ENCODE measurements at places on chromosomes 1 and 21. TPM values are rescaled to one million over a fixed set of nuclear protein-coding genes. Genes with fewer than 3 reads are reported as not detected.

LCE3E gene
- not detected for total RNA-seq

ZNHIT6 gene
- 13.7 TPM for total RNA-seq

OR2M3 gene
- total RNA-seq, result not detected

LEFTY2 gene
- total RNA-seq, result not detected

MED8 gene
- total RNA-seq, result 23.6 TPM

GBP6 gene
- total RNA-seq, result not detected

PDZK1 gene
- 0.28 TPM for total RNA-seq

MARK1 gene
- total RNA-seq, result 12.1 TPM

KLHDC9 gene
- 22.6 TPM for total RNA-seq

TAL1 gene
- not detected for total RNA-seq

LCE3D gene
- total RNA-seq, result not detected

PRAMEF9 gene
- total RNA-seq, result not detected

PPP2R5A gene
- 27.9 TPM for total RNA-seq

TPTE gene
- not detected for total RNA-seq

POGZ gene
- 71.6 TPM for total RNA-seq

DDAH1 gene
- total RNA-seq, result 23.1 TPM

GRCh38 chr1:6625584-6626149, 999 bp downstream of the THAP3 start:
- peak overlapping the region; percentile 64 for H3K4me3 ChIP-seq
- no peaks in the 10 kb centered on the region for H3K36me3 ChIP-seq
- no peak overlapping the region for H3K27ac ChIP-seq

- no peak for DNase-seq
- H3K27me3 ChIP-seq, result no peaks in the 10 kb centered on the region
- H3K36me3 ChIP-seq, result no peaks in the 10 kb centered on the region
- peak overlapping the region; percentile 77 for H3K4me3 ChIP-seq
- H3K27ac ChIP-seq, result peak overlapping the region; percentile 99
These were observed 1.1 kb upstream of the RPRD2 start for GRCh38 chr1:150362721-150363425.

- DNase-seq, result no peak
- H3K4me3 ChIP-seq, result no peak overlapping the region
- H3K27ac ChIP-seq, result no peak overlapping the region
- peaks cover 9% of the 10 kb centered on the region for H3K4me1 ChIP-seq
These were observed 13.3 kb downstream of the DISP3 start for GRCh38 chr1:11492235-11492634.

DNA sequence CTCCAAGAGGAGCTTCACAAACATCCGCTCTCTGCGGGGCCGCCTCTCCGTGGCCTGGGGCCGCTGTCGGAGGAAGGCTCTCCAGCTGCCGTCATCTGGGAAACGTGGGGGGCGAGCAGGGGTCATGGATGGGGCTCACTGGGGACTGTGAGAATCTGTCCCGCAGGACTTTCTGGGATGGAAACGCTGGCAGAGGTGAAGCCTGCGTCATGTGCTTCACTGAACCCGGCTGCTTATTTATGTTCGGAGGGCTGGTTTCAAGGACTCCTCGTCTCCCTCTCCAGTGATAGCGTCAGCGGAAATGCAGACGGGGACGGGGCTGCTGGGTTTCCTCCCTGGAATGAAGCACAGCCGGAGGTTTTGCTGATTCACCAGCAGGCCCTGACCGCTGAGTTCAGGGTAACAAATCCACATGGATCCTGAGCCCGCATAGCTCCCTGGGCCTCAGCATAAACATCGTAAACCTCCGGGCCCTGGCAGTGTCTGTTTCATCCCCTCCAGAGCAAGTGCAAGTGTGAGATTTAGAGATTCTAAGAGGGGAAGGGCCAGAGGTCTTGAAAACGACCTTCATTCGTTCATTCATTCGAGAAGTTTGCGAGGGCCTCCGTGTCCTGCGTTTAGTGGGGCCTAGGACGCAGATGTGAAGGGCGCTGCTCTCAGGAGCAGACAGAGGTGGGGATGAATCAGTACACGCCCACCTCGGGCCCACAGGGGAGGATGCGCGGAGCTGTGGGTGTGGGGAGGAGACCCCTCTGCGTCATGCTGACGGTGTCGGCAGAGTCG, 7.0 kb upstream of the POFUT2 start:
- H3K4me3 ChIP-seq, result no peak overlapping the region
- no peak for DNase-seq
- no peaks in the 10 kb centered on the region for H3K27me3 ChIP-seq
- no peak overlapping the region for H3K27ac ChIP-seq
- peaks cover 21% of the 10 kb centered on the region for H3K4me1 ChIP-seq
- no peaks in the 10 kb centered on the region for H3K36me3 ChIP-seq

GRCh38 chr1:45101947-45102346, 89.9 kb downstream of the UROD start:
- no peaks in the 10 kb centered on the region for H3K27me3 ChIP-seq
- no peaks in the 10 kb centered on the region for H3K36me3 ChIP-seq
- no peaks in the 10 kb centered on the region for H3K4me1 ChIP-seq
- no peak for DNase-seq
- H3K27ac ChIP-seq, result no peak overlapping the region

- H3K27ac ChIP-seq, result no peak overlapping the region
- no peak overlapping the region for H3K4me3 ChIP-seq
- DNase-seq, result no peak
These were observed 779.0 kb upstream of the ADGRL4 start for GRCh38 chr1:79785561-79785960.

DNA sequence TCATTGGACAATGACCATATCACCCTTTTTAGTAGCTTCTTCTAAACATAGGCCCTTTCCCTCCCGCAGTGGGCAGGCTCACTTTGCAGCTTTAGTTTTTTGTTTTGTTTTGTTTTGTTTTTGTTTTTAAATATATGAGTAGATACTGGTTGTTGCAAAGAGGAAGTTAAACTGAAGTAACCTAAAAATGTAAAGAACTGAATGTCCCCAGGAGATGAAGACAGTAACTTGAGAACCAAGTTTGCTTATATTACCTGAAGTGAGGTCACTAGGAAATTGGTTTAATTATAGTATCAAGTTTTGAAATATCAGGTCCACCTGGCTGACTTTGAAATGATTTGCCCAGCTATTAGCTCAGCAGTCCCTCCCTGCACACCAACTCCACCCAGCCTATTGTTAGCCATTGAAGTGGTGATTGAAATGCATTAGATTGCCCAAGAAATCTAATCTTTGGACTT, 18.2 kb downstream of the SMAP2 start:
- no peak overlapping the region for H3K4me3 ChIP-seq
- H3K27ac ChIP-seq, result no peak overlapping the region
- no peaks in the 10 kb centered on the region for H3K27me3 ChIP-seq
- peaks cover 29% of the 10 kb centered on the region for H3K4me1 ChIP-seq
- no peak for DNase-seq
- H3K36me3 ChIP-seq, result no peaks in the 10 kb centered on the region

- H3K36me3 ChIP-seq, result no peaks in the 10 kb centered on the region
- peaks cover 10% of the 10 kb centered on the region for H3K27me3 ChIP-seq
- H3K4me3 ChIP-seq, result no peak overlapping the region
- H3K4me1 ChIP-seq, result peaks cover 14% of the 10 kb centered on the region
- H3K27ac ChIP-seq, result no peak overlapping the region
- DNase-seq, result no peak
These were observed 219.2 kb downstream of the FOXD2 start for GRCh38 chr1:47656719-47657685.

DNA sequence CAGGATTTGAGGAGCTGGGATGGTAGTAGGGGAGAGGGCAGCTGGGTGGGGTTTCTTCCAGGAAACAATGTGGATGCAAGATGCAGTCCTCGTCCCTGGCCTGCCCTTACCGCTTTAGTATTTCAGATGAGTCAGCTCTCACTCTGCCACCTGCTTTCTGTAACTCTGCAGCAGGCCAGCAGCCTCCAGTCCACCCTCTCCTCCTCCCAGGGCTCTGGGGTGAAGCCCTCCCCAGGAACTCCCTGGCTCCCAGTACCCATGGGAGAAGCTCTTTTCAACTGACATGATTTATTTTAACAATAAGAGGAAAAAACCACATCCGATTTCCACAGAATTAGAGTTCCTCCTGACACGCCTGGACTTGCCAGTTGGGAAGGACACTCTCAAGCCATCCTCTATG, 39.0 kb upstream of the IL20 start:
- no peaks in the 10 kb centered on the region for H3K27me3 ChIP-seq
- H3K4me3 ChIP-seq, result no peak overlapping the region
- DNase-seq, result no peak

- no peak for DNase-seq
- H3K4me1 ChIP-seq, result peaks cover 7% of the 10 kb centered on the region
- no peaks in the 10 kb centered on the region for H3K36me3 ChIP-seq
- no peak overlapping the region for H3K27ac ChIP-seq
- no peaks in the 10 kb centered on the region for H3K27me3 ChIP-seq
- H3K4me3 ChIP-seq, result no peak overlapping the region
These were observed 33.0 kb upstream of the TRABD2B start for GRCh38 chr1:48030211-48030610.

DNA sequence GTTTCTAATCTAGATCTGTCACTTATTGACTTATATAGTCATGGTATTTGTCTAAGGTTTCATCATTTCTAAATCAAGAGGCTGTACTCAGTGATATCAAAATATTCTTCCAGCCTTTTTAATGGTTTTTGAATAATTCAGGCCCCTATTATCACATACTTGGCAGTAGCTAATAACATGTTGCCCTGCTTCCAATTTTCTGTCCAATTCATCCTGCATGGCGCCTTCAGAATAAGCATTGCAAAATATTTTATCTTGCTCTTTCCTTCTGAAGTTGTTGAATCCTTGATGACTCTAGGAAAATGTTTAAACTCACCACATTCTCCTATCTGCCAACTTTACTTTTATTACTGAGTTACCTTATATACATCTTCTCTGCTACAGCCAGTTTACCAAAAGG, 517.2 kb upstream of the B3GALT2 start:
- no peaks in the 10 kb centered on the region for H3K27me3 ChIP-seq
- H3K4me3 ChIP-seq, result no peak overlapping the region
- no peaks in the 10 kb centered on the region for H3K36me3 ChIP-seq

DNA sequence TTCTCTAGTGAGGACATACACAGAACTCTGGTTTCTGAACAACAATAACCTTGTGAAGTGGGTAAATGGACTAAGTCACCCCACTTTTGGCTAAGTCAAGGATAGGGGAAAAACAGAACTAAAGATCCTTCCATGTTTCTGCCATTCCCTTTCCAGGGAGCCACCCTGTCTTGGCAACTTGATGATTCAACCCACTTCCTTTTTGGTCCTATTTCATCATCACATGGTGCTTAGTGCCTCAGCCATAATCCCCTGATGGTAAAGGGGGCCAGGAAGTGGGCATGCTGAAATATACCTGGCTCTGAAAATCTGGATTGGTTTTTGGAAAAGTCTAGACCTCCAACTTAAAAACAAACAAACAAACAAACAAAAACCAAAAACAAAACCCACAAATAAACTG, 206.4 kb upstream of the FOXD3 start:
- H3K27ac ChIP-seq, result no peak overlapping the region
- no peak for DNase-seq
- H3K4me1 ChIP-seq, result peaks cover 13% of the 10 kb centered on the region
- no peaks in the 10 kb centered on the region for H3K27me3 ChIP-seq

- no peaks in the 10 kb centered on the region for H3K27me3 ChIP-seq
- H3K4me1 ChIP-seq, result no peaks in the 10 kb centered on the region
- no peak overlapping the region for H3K4me3 ChIP-seq
- DNase-seq, result no peak
- no peaks in the 10 kb centered on the region for H3K36me3 ChIP-seq
These were observed 166.3 kb downstream of the TBX15 start for GRCh38 chr1:118821801-118822200.

GRCh38 chr1:198917226-198917625, 278.4 kb downstream of the PTPRC start:
- no peaks in the 10 kb centered on the region for H3K4me1 ChIP-seq
- H3K4me3 ChIP-seq, result no peak overlapping the region
- no peak for DNase-seq
- no peaks in the 10 kb centered on the region for H3K36me3 ChIP-seq
- no peaks in the 10 kb centered on the region for H3K27me3 ChIP-seq
- H3K27ac ChIP-seq, result no peak overlapping the region

GRCh38 chr1:26743426-26744059, 44.2 kb upstream of the PIGV start:
- no peak overlapping the region for H3K27ac ChIP-seq
- peaks cover 31% of the 10 kb centered on the region for H3K36me3 ChIP-seq
- H3K4me3 ChIP-seq, result no peak overlapping the region
- no peaks in the 10 kb centered on the region for H3K27me3 ChIP-seq

- H3K4me1 ChIP-seq, result no peaks in the 10 kb centered on the region
- H3K27me3 ChIP-seq, result no peaks in the 10 kb centered on the region
- H3K4me3 ChIP-seq, result no peak overlapping the region
- H3K27ac ChIP-seq, result no peak overlapping the region
- DNase-seq, result no peak
- no peaks in the 10 kb centered on the region for H3K36me3 ChIP-seq
These were observed 12.9 kb downstream of the TTC34 start for GRCh38 chr1:2788506-2789163.

DNA sequence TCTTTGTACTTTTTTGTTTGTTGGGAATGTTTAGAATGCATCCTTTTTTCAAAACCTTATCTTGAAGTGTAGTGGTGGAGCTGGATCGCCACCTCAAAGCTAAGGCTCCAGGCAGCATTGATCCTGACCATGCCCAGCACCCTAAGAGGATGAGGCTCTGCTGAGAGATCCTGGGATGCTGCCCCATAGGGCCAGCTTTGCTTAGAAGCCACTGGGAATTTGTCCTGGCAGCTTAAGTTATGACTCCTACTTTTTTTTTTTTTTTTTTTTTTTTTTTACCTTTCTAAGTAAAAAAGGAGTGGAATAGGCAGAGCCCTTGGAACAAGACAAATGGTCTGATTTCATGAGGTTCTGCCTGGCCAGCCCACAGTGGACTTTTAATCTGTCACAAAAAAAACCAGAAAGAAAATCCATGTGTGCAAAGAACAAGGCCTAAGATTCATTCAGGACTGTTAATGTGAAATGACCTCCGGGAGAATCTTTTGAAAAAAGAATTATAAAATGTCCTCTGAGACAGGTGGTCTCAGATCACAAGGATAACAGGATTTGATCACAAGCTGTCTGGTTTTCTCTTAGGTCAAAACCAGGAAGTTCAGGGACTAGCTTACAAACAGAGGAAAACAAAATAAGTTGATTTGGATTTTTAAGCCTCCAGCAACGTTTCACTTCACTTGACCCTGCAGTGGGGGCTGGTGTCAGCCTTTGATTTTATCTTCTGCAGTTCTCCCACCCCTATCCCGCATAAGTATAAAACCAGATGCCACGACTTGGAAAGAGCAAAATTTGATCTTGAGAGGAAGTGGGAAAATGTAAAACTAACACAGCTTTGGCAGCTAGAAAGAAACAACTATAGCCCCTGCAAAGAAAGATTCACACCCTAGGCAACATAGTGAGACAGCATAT, 25.9 kb upstream of the RAP1A start:
- H3K27ac ChIP-seq, result no peak overlapping the region
- peaks cover 6% of the 10 kb centered on the region for H3K4me1 ChIP-seq
- no peak for DNase-seq
- no peak overlapping the region for H3K4me3 ChIP-seq

GRCh38 chr1:26066857-26067256, 573 bp downstream of the TRIM63 start:
- H3K4me3 ChIP-seq, result no peak overlapping the region
- H3K27ac ChIP-seq, result no peak overlapping the region
- H3K4me1 ChIP-seq, result no peaks in the 10 kb centered on the region
- H3K27me3 ChIP-seq, result no peaks in the 10 kb centered on the region

GRCh38 chr1:6282577-6283270, 21.8 kb upstream of the GPR153 start:
- DNase-seq, result no peak
- H3K4me3 ChIP-seq, result no peak overlapping the region
- H3K27me3 ChIP-seq, result no peaks in the 10 kb centered on the region
- no peak overlapping the region for H3K27ac ChIP-seq
- H3K4me1 ChIP-seq, result no peaks in the 10 kb centered on the region
- H3K36me3 ChIP-seq, result no peaks in the 10 kb centered on the region
